Activated CD8-positive, alpha-beta memory T cell treated with anti-CD3 and anti-CD28 coated beads, Interleukin-2, amount 10 ng/mL, durations not matched to agents 7 days and 5 days (primary cell): ENCODE measurements at places on chromosomes 3 and 15.

DNA sequence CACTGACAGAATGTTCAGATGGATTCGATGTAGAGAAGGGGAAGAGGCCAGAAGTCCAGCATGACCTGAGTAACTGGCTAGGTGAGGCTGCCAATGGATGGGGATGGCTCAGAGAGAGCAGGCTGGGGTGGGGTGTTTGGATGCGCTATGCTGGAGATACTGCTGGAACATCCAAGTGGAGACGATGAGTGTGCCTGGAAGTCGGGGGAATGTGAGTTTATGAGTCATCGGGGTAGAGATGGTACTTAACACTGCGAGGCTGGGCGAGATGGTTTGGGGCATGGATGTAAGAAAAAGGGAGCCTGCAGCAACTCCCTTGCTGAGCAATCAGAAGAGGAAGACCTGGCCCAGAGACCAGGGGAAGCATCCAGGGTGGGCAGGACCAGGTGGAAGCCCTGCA is 180.7 kb downstream of the SLCO3A1 start:
- DNase-seq, result no peak

- no peak for DNase-seq
These were observed 262.3 kb downstream of the EPHA6 start for GRCh38 chr3:97076673-97077072.

GRCh38 chr3:154584041-154584440 is 154.1 kb upstream of the GPR149 start:
- no peak for DNase-seq

DNA sequence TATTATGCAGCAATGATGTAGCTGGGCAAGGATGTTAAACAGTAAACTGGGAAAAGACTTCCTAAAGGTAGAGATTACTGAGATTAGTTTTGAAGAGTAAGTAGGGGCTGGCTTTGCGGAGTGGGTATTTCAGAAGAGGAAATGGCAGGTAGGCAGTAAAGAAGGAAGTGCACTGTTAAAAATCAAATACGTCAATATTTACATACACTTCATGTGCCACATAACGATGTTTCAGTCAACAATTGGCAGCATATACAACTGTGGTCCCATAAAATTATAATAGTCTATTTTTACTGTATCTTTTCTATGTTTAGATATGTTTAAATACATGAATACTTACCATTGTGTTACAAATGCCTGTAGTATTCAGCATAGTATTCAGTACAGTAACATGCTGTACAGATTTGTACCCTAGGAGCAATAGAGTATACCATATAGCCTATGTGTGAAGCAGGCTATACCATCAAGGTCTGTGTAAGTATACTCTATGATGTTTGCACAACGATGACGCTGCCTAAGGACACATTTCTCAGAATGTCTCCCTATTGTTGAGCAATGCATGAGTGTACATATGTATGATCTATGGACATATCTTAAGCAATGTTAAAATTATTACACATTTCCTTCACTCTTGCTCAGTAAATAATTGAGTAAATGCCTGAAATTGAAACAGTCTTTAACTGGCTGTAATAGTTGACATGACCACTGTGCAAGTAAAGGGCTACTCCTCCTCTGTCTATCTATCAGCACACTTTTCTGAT is 196.7 kb downstream of the ISL2 start:
- DNase-seq, result no peak

DNA sequence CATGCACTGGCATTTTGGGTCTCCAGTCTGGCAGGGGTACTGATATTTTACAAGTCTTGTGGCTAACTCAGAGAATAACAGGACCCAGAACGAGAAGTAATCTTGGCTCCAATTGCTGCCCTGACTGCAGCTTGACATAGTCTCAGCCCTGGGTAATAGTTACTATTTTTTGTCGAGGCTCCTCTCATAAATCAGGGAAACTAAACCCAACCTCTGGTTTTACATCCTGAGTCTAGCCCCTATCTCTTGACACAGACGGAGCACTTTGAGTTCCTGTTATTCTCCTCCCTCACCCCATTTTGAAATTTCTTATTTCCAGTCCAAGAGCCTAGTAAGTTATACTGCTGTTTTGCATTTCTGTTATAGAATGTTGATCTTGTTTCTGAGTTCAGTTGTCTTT is 276.1 kb upstream of the GOLIM4 start:
- no peak for DNase-seq

DNA sequence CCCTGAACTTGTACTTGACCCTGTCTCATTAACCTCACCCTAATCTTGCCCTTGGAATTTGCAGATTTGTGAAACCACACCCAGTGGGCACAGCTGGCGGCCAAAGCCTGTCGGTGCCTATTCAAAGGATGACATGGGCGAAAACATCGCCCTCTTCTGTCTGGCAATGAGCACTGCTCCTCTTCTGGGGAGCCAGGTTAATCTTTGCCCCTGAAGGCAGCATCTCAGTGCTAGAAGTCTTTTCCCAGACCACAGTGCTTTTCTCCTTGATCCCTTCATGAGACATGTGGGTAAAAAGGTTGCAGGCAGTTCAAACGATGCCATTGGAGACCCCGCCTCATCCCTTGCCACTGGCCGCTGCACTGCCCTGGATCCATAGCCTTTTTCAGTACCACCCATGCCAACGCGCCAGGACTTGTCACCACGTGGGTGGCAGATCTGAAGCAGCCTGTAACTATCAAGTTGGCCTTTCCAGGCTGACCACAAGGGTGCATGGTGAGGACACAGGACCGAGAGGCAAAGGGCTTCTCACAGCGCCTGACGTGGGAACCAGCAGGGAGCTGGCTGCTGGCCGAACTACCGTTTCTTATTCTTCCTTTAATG is 6.5 kb upstream of the DNASE1L3 start:
- peak; percentile 65 for DNase-seq

- no peak for DNase-seq
These were observed 12.6 kb downstream of the ACOX2 start for GRCh38 chr3:58524326-58524888.

DNA sequence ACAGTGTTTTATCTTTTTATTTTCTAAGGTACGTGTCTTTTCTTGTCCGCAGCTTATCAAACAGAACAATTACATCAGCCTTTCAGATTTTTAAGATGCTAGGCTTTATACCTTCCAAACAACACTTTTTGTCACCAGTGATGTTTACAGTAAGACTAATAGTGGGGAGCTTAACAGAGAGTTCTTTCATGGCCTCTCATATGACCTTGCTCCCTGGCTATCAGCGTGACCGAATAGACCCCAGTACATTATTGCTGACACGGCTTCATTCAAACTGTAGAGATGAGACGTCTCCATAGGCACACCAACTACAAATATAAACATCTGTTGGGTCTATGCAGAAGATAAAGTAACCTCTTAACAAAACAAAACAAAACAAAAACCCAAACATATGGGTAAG is 477.6 kb upstream of the KCNMB2 start:
- no peak for DNase-seq

DNA sequence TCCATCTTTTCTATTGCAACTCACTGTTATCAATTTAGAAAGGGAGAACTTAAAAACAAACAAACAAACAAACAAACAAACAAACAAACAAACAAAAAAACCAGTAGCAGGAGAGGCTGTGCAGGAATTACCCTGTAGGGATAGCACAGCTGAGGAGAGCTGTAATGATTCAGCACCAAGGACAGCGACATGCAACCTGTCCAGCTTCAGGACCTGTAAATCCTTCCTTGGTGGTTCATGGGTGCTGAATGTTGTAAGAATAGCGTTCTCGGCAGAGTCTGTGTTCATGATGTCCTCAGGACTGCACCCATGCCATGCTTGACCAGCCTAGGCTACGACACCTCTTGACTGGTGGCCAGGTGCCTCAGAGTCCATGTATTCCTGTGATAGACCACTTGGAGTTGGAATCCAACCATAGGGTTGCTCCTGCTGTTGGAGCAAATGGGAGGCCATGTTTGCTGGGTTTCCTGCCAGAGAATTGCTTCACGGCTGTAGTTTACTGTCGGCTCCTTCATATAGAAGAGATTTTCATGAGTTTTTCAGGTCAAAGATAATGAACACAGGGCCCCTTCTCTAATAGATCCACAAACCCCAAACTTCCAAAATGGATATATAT is 65.9 kb downstream of the CACNA2D3 start:
- peak; percentile 48 for DNase-seq

GRCh38 chr3:139121513-139122220 is 77.0 kb upstream of the PRR23C start:
- no peak for DNase-seq

DNA sequence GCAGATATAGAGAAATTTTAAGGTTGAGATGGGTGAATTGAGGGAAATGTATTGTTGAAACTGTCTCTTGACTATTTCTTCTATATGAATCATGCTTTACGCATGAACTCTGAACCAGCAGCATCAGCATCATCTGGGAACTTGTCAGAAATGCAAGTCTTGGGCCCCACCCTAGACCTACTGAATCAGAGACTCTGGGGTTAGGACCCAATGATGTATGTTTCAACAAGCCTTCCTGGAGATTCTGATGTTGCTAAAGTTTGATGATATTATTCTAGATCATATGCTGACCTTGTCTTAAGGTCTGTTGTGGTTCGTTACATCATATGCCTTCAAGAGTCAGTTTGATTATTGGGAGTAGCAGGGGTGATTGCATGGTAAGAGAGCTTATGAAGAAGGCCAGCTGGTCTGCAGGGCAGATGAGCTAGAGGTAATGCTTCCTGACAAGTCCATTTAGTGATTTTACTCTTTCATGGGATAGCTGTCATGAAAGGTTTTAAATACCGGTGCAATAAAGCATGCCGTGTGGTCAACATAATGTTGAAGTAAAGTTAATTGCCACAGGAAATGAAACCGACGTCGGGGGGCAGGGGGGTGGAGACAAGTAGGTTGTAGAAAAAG is 152.4 kb upstream of the MRPL3 start:
- DNase-seq, result no peak

DNA sequence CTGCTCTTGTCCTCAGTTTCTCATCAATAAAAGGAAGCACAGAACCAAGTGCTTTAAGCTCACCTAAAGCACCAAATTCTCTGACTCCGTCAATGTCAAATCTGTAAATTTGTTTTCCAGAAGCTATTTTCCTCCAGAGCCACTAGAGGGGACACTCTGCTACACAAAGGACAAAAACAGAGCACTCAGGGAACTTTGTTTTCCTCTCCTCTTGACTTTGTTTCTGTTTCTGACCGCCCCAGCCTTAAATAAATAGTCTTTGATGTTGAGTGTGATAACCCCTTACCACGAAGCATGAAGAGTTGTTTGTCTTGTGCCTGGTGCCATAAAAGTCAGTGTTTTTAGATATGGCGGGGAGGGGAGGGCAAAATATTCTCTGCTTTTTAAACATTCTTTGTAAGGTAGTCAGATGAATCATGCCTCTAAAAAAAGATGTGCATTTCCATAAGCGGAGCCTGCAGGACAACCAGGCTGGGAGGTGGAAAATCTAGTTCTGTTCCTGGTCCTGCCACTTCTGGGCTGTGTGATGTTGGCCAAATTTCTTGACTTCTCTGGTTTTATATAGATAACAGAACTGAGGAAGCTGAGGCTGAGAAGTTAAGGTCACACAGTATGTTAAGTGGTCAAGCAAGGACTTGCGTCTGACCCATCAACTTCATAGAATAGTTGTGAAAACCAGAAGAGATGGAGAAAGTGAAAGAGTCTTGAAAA is 7.3 kb upstream of the ZBTB38 start:
- DNase-seq, result no peak
